Neuronal stem cell (in vitro differentiated cells): ENCODE measurements at places on chromosomes 3 and 15.

- peaks cover 7% of the 10 kb centered on the region for H3K4me1 ChIP-seq
- H3K27ac ChIP-seq: no peak overlapping the region
- peaks cover 10% of the 10 kb centered on the region for H3K36me3 ChIP-seq
- no peaks in the 10 kb centered on the region for H3K27me3 ChIP-seq
These were observed 54.9 kb downstream of the IGF1R start for GRCh38 chr15:98703126-98703685.

GRCh38 chr15:39357480-39358268, 223.2 kb upstream of the THBS1 start:
- H3K4me3 ChIP-seq: no peak overlapping the region
- no peak for DNase-seq
- no peaks in the 10 kb centered on the region for H3K27me3 ChIP-seq
- H3K27ac ChIP-seq: no peak overlapping the region
- no peaks in the 10 kb centered on the region for H3K36me3 ChIP-seq
- H3K4me1 ChIP-seq: no peaks in the 10 kb centered on the region

- DNase-seq: no peak
- H3K27me3 ChIP-seq: no peaks in the 10 kb centered on the region
- peaks cover 66% of the 10 kb centered on the region for H3K36me3 ChIP-seq
- H3K4me3 ChIP-seq: no peak overlapping the region
These were observed 2.3 kb downstream of the SELENOS start for GRCh38 chr15:101275018-101275417.

GRCh38 chr3:77475507-77475906, 435.6 kb downstream of the ROBO2 start:
- no peak overlapping the region for H3K4me3 ChIP-seq
- H3K27ac ChIP-seq: no peak overlapping the region
- H3K36me3 ChIP-seq: no peaks in the 10 kb centered on the region
- H3K27me3 ChIP-seq: no peaks in the 10 kb centered on the region
- DNase-seq: no peak

- peaks cover 83% of the 10 kb centered on the region for H3K36me3 ChIP-seq
- H3K4me3 ChIP-seq: no peak overlapping the region
- no peaks in the 10 kb centered on the region for H3K27me3 ChIP-seq
- no peaks in the 10 kb centered on the region for H3K4me1 ChIP-seq
These were observed 20.5 kb upstream of the SELENOT start for GRCh38 chr3:150582620-150583019.

GRCh38 chr3:25863416-25863959, 73.6 kb downstream of the OXSM start:
- H3K36me3 ChIP-seq: no peaks in the 10 kb centered on the region
- H3K4me1 ChIP-seq: no peaks in the 10 kb centered on the region
- no peak for DNase-seq
- no peak overlapping the region for H3K27ac ChIP-seq

GRCh38 chr15:87032295-87032694, 952.6 kb downstream of the AGBL1 start:
- no peaks in the 10 kb centered on the region for H3K4me1 ChIP-seq
- H3K4me3 ChIP-seq: no peak overlapping the region
- no peak overlapping the region for H3K27ac ChIP-seq
- no peak for DNase-seq
- H3K36me3 ChIP-seq: no peaks in the 10 kb centered on the region
- no peaks in the 10 kb centered on the region for H3K27me3 ChIP-seq

GRCh38 chr3:66476852-66477381, 23.9 kb downstream of the LRIG1 start:
- H3K4me1 ChIP-seq: peaks cover 10% of the 10 kb centered on the region
- no peak overlapping the region for H3K27ac ChIP-seq
- no peak overlapping the region for H3K4me3 ChIP-seq
- no peaks in the 10 kb centered on the region for H3K27me3 ChIP-seq
- peaks cover 2% of the 10 kb centered on the region for H3K36me3 ChIP-seq
- no peak for DNase-seq

DNA sequence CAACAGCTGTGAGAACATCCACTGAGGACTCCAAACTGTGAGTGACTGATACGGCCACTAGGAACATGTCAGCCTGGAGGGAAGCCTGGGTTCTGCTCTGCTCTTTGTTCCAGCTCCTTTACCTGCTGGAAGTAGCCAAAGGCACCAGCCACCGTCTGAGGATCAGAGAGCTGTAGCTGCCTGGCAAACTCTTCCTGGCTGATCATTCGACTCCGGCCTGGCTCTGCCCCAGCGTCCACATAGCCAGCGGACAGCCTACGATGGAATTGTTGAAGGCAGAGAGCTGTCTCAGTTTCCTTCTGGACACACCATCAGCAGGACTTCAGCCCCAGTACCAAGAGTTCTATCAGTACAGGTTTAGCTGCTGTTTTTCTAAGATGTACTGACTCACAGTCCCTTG, 5.7 kb downstream of the LPCAT4 start:
- H3K4me3 ChIP-seq: no peak overlapping the region
- peaks cover 39% of the 10 kb centered on the region for H3K36me3 ChIP-seq
- no peaks in the 10 kb centered on the region for H3K27me3 ChIP-seq
- peaks cover 8% of the 10 kb centered on the region for H3K4me1 ChIP-seq
- DNase-seq: no peak
- H3K27ac ChIP-seq: no peak overlapping the region

DNA sequence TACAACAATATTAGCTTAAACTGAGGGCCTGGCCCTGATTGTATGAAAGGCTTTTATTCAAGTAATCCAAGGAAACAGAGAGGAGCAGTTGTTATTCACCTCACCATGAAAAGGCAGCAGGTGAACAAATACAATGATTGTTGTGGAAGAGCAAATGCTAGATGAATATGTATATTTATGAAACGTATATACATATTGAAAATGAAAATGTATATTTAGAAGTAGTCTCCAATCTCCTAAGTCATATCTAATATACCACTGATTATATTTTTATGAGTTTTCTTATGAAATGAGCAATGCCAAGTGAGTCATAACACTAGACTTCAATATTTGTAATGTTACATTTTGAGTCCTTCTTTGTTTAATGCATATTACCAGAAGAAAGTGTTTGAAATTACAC, 116.2 kb upstream of the KCNMB2 start:
- DNase-seq: no peak
- H3K27ac ChIP-seq: no peak overlapping the region
- H3K4me3 ChIP-seq: no peak overlapping the region
- no peaks in the 10 kb centered on the region for H3K27me3 ChIP-seq

- no peaks in the 10 kb centered on the region for H3K4me1 ChIP-seq
- H3K27ac ChIP-seq: no peak overlapping the region
- DNase-seq: no peak
- H3K36me3 ChIP-seq: no peaks in the 10 kb centered on the region
These were observed 100.6 kb upstream of the SLC24A5 start for GRCh38 chr15:48020166-48020565.

DNA sequence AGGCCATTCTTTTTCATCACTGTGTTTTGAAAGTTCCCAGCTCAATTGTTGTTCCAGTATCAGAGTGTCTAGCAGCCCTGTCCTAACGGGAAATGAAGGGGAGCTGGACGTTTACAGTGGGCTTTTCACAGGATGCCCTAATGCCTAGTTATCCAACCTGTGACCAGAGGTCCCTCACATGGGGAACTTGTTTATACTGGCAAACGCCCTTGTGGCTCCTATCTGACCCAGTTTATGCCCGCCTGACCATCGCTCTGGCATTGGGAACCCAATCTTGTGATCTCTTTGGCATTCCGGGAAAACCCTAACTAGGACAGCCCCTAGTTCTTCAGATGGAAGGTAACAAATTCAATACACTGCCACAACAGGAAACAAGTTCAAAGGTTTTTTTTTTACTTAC, 14.5 kb upstream of the MYRIP start:
- no peak for DNase-seq
- H3K4me1 ChIP-seq: no peaks in the 10 kb centered on the region
- no peaks in the 10 kb centered on the region for H3K27me3 ChIP-seq
- H3K36me3 ChIP-seq: no peaks in the 10 kb centered on the region
- H3K4me3 ChIP-seq: no peak overlapping the region
- H3K27ac ChIP-seq: no peak overlapping the region

DNA sequence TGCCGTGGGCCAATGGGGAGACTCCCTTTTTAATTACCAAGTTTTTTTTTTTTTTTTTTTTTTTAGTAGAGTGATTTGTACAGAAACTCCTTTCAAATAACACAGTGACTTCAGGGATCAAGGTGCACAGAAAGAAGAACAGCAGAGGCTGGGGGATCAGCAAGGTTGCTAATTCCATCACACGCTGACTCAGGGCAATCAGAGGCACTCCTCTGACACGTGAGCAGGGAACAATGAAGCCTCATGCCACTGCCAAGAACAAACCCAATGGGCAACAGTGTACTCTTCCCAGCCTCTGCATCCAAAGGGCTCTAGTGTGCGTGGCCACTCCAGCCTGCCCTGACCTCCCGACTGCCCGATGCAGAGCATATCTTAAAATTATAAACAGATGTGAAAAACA, 186.7 kb upstream of the WNT5A start:
- H3K4me3 ChIP-seq: no peak overlapping the region
- H3K36me3 ChIP-seq: no peaks in the 10 kb centered on the region
- no peak for DNase-seq
- H3K27ac ChIP-seq: no peak overlapping the region

DNA sequence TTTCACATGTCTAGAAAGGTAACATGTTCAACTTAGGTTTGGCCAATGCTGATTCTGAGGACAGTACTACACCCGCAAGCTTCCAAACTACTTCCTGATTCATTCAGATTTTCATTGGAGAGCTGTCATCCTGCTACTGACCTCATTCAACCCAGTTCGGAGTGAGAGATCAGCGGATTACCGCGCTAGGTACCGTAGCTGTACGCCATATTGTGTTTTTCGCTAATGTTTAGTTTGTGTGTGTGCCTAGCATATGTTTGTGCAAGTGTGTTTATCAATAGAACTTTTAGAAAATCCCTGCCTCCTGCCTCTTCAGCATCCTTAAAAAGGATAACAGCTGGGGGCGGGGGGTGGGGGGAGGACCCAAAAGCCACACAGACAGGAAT, 1.1 kb downstream of the ZBTB20 start:
- peak; percentile 18 for DNase-seq
- H3K4me3 ChIP-seq: peak overlapping the region; percentile 84
- H3K27me3 ChIP-seq: no peaks in the 10 kb centered on the region

DNA sequence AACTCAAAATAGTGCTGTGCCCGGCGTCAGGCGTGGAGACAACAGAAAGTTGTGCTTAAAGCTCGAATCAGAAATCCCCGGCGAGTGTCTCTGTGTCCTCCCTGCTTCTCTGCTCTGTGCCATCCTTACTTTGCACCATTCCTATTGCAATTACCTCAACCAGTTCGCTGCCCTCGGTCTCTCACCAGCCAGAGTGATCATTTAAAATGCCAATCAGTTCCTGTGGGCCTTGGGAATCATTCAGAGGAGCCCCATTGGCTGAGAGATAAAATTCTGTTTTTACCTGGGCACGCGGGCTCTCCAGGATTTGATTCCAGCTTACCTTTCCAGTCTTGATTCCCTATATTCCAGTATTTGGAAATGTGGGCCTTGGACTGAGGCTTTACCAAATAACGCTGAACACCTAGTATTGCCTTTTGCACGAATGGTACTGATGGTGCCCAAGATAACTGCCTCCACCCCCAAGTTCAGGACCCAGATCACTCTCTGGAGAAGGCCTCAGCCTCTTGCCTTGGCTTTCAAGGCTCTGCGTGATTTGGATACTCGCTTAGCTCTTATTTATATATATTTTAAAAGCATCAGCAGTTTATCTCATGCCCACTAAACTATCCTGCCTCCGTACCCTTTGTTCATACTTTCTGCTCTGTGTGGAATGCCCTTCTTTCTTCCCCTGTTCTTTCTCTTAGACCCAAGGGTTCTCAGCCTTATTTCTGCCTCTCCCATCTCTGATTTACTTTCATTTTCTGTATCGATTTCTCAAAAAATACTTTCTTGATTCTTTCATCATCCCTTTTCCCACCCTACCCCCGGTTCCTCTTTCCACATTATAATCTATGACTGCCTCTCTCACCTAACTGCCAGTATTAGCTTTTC, 863 bp downstream of the PSMA4 start:
- no peaks in the 10 kb centered on the region for H3K27me3 ChIP-seq
- H3K4me1 ChIP-seq: peaks cover 2% of the 10 kb centered on the region

DNA sequence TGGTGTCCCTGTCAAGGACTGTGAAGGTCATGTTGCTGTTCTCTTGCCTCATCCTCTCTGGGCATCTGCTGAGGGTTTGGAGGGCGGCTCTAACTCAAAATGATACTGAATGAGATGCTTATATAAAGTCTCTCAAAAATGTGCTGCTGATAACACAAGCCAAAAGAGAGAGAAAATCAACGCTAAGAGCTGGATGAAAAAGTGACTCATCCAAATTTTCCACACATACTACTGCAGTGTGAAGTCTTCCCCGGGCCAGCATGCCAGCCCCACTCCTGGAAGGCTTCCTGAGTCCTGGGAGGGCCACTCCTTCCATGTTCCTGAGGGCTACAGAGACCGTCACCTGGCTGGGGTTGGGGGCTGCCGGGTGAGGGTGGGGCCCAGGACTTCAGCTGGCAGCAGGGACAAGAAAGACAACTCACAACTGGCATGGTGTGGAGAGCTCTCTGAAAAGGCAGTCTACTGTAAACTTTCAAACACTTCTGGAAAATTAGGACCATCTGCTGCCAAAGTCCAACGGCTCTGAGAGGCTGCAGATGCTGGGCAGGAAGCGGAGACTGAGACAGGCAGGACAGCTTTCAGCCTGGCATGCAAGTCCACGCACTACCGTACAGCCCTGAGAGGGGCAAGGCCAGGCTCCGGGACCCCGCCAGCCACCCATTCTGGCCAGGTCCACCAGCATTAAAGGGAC, 200.3 kb downstream of the ADAMTS17 start:
- H3K27me3 ChIP-seq: no peaks in the 10 kb centered on the region
- H3K36me3 ChIP-seq: no peaks in the 10 kb centered on the region
- H3K27ac ChIP-seq: no peak overlapping the region
- H3K4me1 ChIP-seq: no peaks in the 10 kb centered on the region
- no peak overlapping the region for H3K4me3 ChIP-seq
- DNase-seq: no peak

GRCh38 chr3:10338591-10339353, 17.9 kb upstream of the SEC13 start:
- H3K27ac ChIP-seq: no peak overlapping the region
- no peak overlapping the region for H3K4me3 ChIP-seq
- DNase-seq: no peak
- no peaks in the 10 kb centered on the region for H3K27me3 ChIP-seq
- H3K4me1 ChIP-seq: peaks cover 4% of the 10 kb centered on the region
- no peaks in the 10 kb centered on the region for H3K36me3 ChIP-seq

DNA sequence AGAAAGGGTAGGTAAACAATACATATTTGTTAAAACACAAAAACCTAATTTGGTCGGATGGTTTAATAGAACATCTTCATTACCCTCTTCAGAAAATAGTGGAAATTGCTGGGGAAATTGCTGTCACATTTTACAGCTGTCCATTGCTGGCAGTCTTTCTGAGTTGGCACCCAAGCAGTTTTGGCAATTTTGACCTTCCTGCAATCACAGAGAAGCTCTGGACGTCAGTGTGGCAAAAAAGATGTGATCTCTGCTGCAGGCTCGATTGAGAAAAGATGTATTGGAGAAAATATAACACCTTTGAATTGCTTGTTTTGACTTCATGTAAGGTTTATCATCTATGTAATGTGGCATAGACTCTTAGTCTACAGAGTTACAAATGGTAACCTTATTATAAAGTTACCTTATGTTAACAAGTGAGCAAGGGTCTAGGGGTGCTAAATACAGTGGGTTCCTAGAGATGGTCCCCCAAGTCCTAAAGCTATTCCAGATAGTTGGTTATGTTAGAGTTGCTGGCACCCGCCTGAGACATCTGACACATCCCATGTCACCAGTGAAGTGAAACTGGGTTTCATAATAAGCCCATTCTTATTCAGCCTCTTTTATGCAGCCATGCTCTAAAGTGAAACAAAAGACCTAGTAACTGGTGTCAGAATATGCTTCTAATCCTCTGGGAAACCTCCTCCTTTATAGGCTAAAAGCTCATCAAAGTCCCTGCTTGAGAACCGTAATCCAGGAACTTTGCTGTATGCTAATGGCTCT, 14.0 kb downstream of the UBE2E1 start:
- H3K27me3 ChIP-seq: no peaks in the 10 kb centered on the region
- DNase-seq: no peak
- no peak overlapping the region for H3K27ac ChIP-seq
- peaks cover 4% of the 10 kb centered on the region for H3K4me1 ChIP-seq
- peaks cover 24% of the 10 kb centered on the region for H3K36me3 ChIP-seq
